ENCODE measurements at places on chromosomes 12 and 14. TPM values are rescaled to one million over a fixed set of nuclear protein-coding genes. Genes with fewer than 3 reads are reported as not detected.

Gene LBHD2
- not detected for total RNA-seq

Gene STAC3
- not detected for total RNA-seq

Gene TIGAR
- 3.1 TPM for total RNA-seq

Gene DACT1
- 77.3 TPM for total RNA-seq

Gene ADCY4
- 32.0 TPM for total RNA-seq

Gene TRPV4
- 0.44 TPM for total RNA-seq

Gene TPH2
- not detected for total RNA-seq

Gene PTGDR
- total RNA-seq = 7.1 TPM

Gene YAF2
- 66.0 TPM for total RNA-seq

Gene FAM90A1
- total RNA-seq = not detected

Gene KCNH3
- 0.21 TPM for total RNA-seq

DNA sequence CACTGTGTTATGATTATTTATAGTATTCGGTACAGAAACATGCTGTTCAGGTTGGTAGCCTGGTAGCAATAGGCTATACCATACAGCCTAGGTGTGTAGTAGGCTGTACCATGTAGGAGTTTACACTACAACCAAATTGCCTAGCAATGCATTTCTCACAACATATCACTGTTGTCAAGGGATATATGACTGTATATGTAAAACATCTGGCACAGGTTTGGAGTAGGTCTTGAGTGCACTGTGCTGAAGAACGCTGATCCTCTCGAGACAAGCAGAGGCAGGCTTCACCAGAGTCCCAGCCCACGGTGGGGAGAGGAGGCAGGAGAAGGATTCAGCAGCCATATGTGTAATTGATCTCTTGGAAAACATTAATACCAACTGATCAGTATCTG, 15.0 kb upstream of the TBX5 start:
- H3K36me3 ChIP-seq = no peaks in the 10 kb centered on the region
- H3K4me3 ChIP-seq = no peak overlapping the region
- DNase-seq = no peak
- H3K4me1 ChIP-seq = no peaks in the 10 kb centered on the region
- peaks cover 18% of the 10 kb centered on the region for H3K27me3 ChIP-seq

- DNase-seq = peak; percentile 9
- no peak overlapping the region for H3K27ac ChIP-seq
- H3K4me3 ChIP-seq = no peak overlapping the region
- no peaks in the 10 kb centered on the region for H3K27me3 ChIP-seq
- no peaks in the 10 kb centered on the region for H3K4me1 ChIP-seq
Observed at GRCh38 chr12:118526255-118527095, 150.1 kb downstream of the SUDS3 start.

GRCh38 chr14:29035134-29035533, 268.5 kb downstream of the FOXG1 start:
- H3K4me1 ChIP-seq = no peaks in the 10 kb centered on the region
- no peaks in the 10 kb centered on the region for H3K36me3 ChIP-seq
- no peaks in the 10 kb centered on the region for H3K27me3 ChIP-seq
- peak overlapping the region; percentile 14 for H3K27ac ChIP-seq

DNA sequence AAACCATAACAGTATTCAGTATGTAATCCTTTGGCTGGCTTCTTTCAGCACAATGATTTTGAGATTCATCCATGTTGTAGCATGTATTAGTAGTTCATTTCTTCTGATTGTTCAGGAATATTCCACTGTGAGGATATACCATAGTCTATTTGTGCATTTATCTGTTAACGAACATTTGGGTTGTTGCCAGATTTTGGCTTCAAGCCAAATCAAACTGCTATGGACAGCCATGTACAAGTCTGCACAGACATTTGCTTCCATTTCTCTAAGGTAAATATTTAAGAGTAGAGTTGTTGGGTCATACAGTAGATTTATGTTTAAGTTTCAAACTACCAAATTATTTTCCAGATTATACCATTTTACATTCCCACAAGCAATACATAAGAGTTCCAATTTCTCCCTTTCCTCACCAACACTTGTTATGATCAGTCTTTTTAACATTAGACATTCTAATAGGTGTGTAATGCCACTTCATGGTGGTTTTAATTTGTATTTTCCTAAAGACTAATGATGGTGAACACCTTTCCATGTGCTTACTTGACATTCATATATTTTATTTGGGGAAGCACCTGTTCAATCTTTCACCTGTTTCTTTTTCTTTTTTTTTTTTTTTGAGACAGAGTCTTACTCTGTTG, 56.6 kb downstream of the ZFYVE21 start:
- H3K4me1 ChIP-seq = no peaks in the 10 kb centered on the region
- DNase-seq = no peak
- no peak overlapping the region for H3K27ac ChIP-seq
- no peaks in the 10 kb centered on the region for H3K27me3 ChIP-seq

DNA sequence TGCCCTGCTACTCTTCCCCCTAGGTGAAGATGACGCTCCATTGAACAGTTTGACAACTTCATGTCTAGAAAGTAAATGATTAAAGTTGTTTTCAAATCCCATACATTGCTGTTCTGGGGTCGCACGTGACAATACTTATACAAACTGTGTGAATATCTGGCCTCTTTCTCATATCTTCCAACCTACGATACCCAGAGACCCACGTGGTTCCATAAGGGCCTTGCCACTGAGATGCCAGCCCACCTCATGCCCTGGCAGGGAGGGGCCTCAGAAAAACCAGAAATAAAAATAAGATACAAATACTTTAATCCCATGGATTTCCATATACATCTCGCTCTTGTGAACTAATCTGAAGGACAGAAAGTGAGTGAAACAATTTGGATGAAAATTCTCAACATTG, 4.5 kb downstream of the GZMB start:
- DNase-seq = no peak
- H3K27me3 ChIP-seq = no peaks in the 10 kb centered on the region
- H3K4me3 ChIP-seq = no peak overlapping the region
- H3K27ac ChIP-seq = no peak overlapping the region
- H3K36me3 ChIP-seq = no peaks in the 10 kb centered on the region

- no peaks in the 10 kb centered on the region for H3K36me3 ChIP-seq
- no peak overlapping the region for H3K27ac ChIP-seq
- H3K4me3 ChIP-seq = no peak overlapping the region
- no peaks in the 10 kb centered on the region for H3K27me3 ChIP-seq
Observed at GRCh38 chr12:126582231-126582630, 1517.0 kb downstream of the AACS start.

GRCh38 chr12:46212108-46212982, 56.5 kb downstream of the SLC38A1 start:
- H3K36me3 ChIP-seq = no peaks in the 10 kb centered on the region
- no peaks in the 10 kb centered on the region for H3K4me1 ChIP-seq
- H3K27ac ChIP-seq = no peak overlapping the region
- no peak overlapping the region for H3K4me3 ChIP-seq
- no peaks in the 10 kb centered on the region for H3K27me3 ChIP-seq
- DNase-seq = no peak

GRCh38 chr14:51856792-51857296, 3.6 kb upstream of the GNG2 start:
- H3K27me3 ChIP-seq = no peaks in the 10 kb centered on the region
- no peak overlapping the region for H3K27ac ChIP-seq
- H3K36me3 ChIP-seq = no peaks in the 10 kb centered on the region
- H3K4me3 ChIP-seq = no peak overlapping the region
- DNase-seq = no peak
- H3K4me1 ChIP-seq = peaks cover 4% of the 10 kb centered on the region

DNA sequence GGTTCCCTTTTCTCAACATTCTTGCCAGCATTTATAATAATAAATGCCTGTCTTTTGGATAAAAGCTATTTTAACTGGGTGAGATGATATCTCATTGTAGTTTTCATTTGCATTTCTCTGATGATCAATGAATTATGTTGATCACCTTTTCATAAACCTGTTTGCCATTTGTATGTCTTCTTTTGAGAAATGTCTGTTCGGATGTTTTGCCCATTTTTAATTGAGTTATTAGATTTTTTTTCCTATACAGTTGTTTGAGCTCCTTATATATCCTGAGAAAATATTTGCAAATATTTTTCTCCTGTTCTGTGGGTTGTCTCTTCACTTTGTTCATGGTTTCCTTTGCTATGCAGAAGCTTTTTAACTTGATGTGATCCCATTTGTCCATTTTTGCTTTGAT, 8.1 kb upstream of the LIMA1 start:
- no peaks in the 10 kb centered on the region for H3K27me3 ChIP-seq
- no peaks in the 10 kb centered on the region for H3K4me1 ChIP-seq
- no peak overlapping the region for H3K4me3 ChIP-seq
- no peak for DNase-seq

- H3K27me3 ChIP-seq = no peaks in the 10 kb centered on the region
- no peak for DNase-seq
- H3K4me1 ChIP-seq = peaks cover 5% of the 10 kb centered on the region
- no peak overlapping the region for H3K4me3 ChIP-seq
Observed at GRCh38 chr12:93813186-93813585, 136.0 kb downstream of the CRADD start.

DNA sequence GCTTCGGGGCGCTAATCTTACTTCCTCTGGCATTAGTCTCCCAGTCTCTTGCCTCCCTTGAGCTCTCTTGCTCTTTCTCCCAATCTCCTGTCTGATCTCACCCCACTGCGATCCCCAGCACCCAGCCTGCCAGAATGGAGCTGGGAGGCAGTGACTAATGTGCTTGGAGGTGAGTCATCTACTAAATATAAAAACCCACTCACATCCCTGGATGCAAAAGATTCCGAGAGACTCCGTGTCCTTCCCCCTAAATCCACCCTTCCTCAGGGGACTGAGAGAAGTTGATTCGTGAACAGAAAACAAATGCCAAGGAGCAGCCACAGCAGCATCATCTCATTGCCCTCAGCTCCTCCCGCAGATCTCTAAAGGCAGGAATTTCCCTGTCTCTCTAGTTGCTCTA, 45.7 kb upstream of the KCNA5 start:
- H3K27me3 ChIP-seq = peaks cover 10% of the 10 kb centered on the region
- H3K4me1 ChIP-seq = no peaks in the 10 kb centered on the region
- H3K36me3 ChIP-seq = no peaks in the 10 kb centered on the region
- H3K27ac ChIP-seq = no peak overlapping the region
- H3K4me3 ChIP-seq = no peak overlapping the region

GRCh38 chr14:24098927-24099813, 5.1 kb downstream of the PCK2 start:
- H3K4me1 ChIP-seq = no peaks in the 10 kb centered on the region
- DNase-seq = no peak
- H3K36me3 ChIP-seq = peaks cover 13% of the 10 kb centered on the region
- H3K4me3 ChIP-seq = no peak overlapping the region
- H3K27ac ChIP-seq = no peak overlapping the region

GRCh38 chr12:115870510-115870909, 407.0 kb downstream of the MED13L start:
- H3K27me3 ChIP-seq = no peaks in the 10 kb centered on the region
- no peaks in the 10 kb centered on the region for H3K36me3 ChIP-seq
- H3K27ac ChIP-seq = no peak overlapping the region
- H3K4me3 ChIP-seq = no peak overlapping the region

DNA sequence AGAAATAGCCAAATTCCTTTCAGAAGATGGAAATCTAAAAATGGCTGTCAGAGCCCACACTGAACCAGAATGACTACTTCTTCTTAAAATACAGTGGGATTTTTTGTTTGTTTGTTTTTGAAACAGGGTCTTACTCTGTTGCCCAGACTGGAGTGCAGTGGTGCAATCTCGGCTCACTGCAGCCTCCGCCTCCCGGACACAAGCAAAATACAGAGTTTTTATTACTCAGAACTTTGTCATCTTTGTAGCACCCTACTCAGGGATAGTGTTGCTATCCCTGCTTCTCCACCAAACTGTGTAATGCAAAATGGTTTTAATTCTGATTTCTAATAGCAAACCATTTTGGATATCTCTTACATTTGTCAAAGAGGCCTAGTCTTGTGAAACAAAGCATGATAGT, 16.4 kb downstream of the ZNF410 start:
- no peak overlapping the region for H3K4me3 ChIP-seq
- H3K27ac ChIP-seq = no peak overlapping the region
- no peak for DNase-seq
- no peaks in the 10 kb centered on the region for H3K4me1 ChIP-seq

GRCh38 chr12:73308079-73308478, 1035.9 kb downstream of the TRHDE start:
- H3K4me1 ChIP-seq = no peaks in the 10 kb centered on the region
- no peak overlapping the region for H3K4me3 ChIP-seq
- DNase-seq = no peak
- H3K27ac ChIP-seq = no peak overlapping the region

- no peak overlapping the region for H3K27ac ChIP-seq
- H3K4me1 ChIP-seq = peaks cover 23% of the 10 kb centered on the region
- no peak for DNase-seq
- H3K27me3 ChIP-seq = no peaks in the 10 kb centered on the region
- H3K4me3 ChIP-seq = no peak overlapping the region
- no peaks in the 10 kb centered on the region for H3K36me3 ChIP-seq
Observed at GRCh38 chr14:51595881-51596455, 55.7 kb upstream of the FRMD6 start.

GRCh38 chr12:110007881-110008280, 8.7 kb downstream of the ANKRD13A start:
- H3K4me1 ChIP-seq = no peaks in the 10 kb centered on the region
- no peaks in the 10 kb centered on the region for H3K27me3 ChIP-seq
- no peak overlapping the region for H3K27ac ChIP-seq
- H3K36me3 ChIP-seq = no peaks in the 10 kb centered on the region
- DNase-seq = no peak

DNA sequence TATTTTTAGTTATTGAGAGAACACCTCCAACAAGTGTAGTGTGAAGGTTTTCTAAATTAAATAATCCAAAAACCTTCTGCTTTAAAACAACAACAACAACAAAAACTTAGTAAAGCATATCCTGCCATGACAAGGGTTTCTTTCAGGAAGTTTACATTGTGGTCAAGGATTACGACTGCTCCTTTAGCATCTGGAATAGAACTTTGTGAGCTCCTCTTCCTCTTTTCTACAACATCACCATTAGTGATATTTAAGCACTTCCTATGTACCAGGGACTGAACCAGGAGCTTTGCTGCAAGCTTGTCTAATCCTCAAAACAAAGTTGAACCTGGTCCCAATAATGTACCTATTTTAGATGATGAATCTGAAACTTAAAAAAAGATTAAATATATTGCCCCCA, 315.4 kb upstream of the KITLG start:
- no peak overlapping the region for H3K4me3 ChIP-seq
- no peak for DNase-seq
- H3K4me1 ChIP-seq = no peaks in the 10 kb centered on the region
- H3K27me3 ChIP-seq = no peaks in the 10 kb centered on the region
- no peaks in the 10 kb centered on the region for H3K36me3 ChIP-seq
- no peak overlapping the region for H3K27ac ChIP-seq

- H3K36me3 ChIP-seq = no peaks in the 10 kb centered on the region
- no peak overlapping the region for H3K4me3 ChIP-seq
- H3K27ac ChIP-seq = peak overlapping the region; percentile 44
- no peak for DNase-seq
- H3K27me3 ChIP-seq = no peaks in the 10 kb centered on the region
Observed at GRCh38 chr12:69474456-69474855, 4.3 kb downstream of the FRS2 start.

- no peak for DNase-seq
- peak overlapping the region; percentile 26 for H3K27ac ChIP-seq
- H3K4me1 ChIP-seq = peaks cover 16% of the 10 kb centered on the region
- no peaks in the 10 kb centered on the region for H3K36me3 ChIP-seq
Observed at GRCh38 chr12:42552822-42553221, 36.7 kb downstream of the PRICKLE1 start.

All from tibial nerve (tissue), 4 donors.